Foreskin keratinocyte (primary cell): ENCODE measurements at places on chromosomes 6 and 20.

GRCh38 chr6:159931112-159931511 is 37.8 kb upstream of the IGF2R start:
- DNase-seq, result no peak

- no peak for DNase-seq
Observed at GRCh38 chr6:101397199-101397598, 3.7 kb downstream of the GRIK2 start.

- no peak for DNase-seq
Observed at GRCh38 chr6:16836144-16836981, 75.1 kb upstream of the ATXN1 start.

- no peak for DNase-seq
Observed at GRCh38 chr6:64289931-64290330, 654.3 kb downstream of the PHF3 start.

GRCh38 chr6:79586548-79586947 is 44.6 kb upstream of the SH3BGRL2 start:
- peak; percentile 36 for DNase-seq

DNA sequence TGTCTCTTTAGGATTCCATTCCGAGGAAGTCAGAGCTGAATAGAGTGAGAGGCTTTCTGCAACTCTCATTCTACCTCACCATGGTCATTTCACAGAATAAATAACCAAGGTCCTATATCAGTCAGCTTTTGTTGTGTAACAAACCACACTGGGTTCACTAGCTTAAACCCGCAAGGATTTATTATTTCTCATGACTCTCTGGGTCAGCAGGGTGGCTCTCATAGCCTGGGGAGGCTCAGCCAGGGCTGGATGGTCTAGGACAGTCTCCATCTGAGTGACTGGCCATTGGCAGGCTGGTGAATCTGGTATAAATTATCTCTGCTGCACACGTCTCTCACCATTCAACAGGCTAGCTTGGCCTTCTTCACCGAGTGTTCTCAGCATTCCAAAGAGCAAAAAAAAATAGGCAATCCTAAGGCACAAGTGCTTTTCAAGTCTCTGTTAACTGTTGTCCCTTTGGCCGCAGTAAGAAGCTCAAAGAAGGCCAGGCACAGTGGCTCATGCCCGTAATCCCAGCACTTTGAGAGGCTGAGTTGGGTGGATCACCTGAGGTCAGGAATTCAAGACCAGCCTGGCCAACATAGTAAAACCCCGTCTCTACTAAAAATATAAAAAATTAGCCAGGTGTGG is 39.7 kb downstream of the ISM1 start:
- no peak for DNase-seq

DNA sequence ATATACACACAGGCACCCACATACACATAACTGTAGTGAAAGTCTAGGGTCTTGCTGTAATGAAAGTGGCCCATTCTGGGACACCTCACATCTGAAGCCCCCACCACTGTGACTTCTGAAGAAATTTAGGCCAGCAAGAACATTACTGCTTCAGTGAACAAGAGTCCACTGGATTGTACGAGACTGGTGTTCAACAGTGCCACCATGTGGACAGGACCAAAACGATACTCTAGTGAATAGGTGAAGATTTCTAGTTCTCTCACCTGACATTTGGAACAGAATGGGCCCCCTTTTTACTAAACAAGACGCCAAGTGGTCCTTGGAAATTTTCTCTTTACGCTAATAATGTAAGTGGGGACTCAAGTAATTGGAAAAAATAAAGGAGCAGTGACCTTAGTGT is 156.9 kb downstream of the MAFB start:
- DNase-seq, result no peak

DNA sequence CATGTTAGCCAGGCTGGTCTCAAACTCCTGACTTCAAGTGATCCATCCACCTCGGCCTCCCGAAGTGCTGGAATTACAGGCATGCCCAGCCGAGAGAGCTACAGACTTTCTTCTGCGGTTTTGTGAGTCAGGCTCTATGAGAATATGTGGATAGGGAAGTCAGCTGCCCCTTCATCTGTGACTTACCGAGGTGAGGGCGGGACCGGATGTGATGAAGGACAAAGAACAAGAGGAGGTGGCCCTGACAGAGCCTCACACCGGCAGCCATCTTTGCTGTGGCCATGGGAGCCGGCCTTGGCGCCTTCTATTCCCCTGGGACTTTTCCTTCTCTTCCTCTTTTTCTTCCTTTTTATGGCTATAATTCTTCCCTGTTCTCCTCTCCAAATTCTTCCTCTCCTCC is 67.0 kb downstream of the IYD start:
- no peak for DNase-seq

DNA sequence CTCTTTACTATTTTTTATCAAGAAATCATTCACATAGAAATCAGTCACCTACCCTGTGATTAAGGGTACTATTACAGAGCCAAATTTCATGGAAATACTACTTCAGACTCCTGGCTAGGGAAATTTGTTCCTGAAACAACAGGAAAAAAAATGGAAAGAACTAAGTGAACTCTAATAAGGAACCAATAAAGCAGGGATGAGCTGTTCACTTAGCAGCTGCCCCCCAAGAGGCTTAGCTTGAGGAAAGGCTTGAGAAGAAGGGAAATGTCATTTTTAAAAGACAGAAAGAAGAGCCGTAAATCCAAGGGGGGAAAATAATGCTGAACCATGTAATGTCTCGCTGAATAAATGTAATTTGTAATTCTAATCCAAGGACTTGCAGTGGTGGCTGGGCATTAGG is 88.8 kb downstream of the COL21A1 start:
- DNase-seq, result no peak

DNA sequence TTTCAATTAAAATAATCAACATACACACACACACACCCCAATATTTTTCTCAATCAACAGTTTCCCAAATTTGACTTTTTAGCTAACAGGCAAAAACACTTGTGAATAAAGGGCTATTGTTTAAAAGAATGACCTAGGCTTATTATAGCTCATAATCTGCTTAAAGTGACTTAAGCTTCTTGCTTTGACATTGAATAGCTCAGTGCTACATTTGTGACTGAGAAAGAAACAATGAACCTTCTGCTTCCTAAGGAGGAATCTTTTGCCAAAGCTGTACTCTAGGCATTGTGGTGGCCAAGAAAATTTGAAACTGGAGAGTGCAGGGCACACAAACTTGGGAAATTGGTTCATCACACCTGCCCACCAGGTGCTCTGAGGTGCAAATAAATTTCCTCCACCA is 282.0 kb downstream of the SYNE1 start:
- DNase-seq, result no peak

DNA sequence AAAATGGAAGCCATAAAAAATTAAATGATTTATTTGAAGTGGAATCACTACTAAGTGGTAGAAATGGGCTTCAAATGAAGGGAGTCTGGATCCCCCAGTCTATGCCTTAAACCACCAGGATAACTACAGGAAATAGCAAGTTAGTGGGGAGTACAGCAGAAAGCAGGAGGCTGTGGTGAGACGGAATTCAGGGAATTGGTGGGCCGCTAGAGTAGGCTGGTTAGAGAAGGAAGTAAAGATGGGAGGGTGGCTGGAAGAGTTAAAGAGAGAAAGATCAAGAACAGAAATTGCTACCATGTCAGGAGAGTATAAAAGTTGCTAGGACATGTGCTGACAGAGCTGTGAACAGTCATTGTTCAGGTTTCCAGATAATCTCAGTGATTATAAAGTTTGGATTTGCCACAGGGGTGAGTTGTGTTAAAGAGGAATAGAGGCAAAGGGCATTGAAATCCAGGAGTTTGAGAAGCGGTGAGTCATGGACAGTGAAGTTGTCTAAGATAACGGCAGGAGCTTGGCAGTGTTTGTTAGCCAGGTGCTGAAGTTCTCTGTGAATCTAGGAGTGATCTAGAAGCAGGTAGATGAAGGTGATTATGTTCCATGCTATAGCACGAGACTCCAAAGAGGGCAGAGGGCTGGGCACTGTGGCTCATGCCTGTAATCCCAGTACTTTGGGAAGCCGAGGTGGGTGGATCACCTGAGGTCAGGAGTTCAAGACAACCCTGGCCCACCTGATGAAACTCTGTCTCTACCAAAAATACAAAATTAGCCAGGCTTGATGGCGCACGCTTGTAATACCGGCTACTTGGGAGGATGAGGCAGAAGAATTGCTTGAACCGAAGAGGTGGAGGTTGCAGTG is 13.7 kb upstream of the HINT3 start:
- peak; percentile 91 for DNase-seq

- no peak for DNase-seq
Observed at GRCh38 chr20:56440346-56441007, 27.9 kb upstream of the RTF2 start.

- DNase-seq, result no peak
Observed at GRCh38 chr6:84685983-84686584, 78.3 kb downstream of the TBX18 start.

DNA sequence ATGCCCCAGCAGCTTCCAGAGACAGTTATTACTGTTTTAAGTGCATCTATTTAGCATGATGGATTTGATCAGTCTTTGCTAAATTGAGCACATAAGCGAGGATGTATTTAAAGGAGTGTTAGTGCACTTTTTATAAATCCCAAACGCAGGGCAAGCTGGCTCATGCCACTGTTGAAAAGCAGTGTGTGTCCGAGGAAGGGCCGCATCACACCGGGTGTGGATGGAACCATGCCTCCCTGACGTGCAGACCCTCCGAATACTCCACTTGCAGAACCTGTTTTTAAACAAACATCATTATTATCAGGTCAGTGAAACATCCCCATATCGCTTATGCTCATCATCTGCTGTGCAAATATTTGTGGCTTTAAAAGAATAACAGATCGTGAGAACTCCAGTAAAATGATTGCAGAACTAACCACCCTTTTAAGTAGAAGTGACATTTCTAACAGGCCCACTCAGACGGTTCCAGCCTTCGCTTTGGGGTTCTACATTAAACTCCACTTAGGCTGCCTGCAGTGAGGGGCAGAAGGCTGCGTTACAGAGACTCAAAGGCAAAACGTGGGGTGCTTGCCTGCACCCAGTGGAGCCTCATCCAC is 190.1 kb downstream of the CDH4 start:
- no peak for DNase-seq

GRCh38 chr6:41684311-41685180 is 46.3 kb downstream of the MDFI start:
- no peak for DNase-seq

GRCh38 chr20:36528875-36529417 is 12.4 kb upstream of the MYL9 start:
- no peak for DNase-seq

GRCh38 chr20:4886771-4887527 is 114.4 kb downstream of the SLC23A2 start:
- DNase-seq, result no peak

GRCh38 chr6:53373638-53374037 is 24.9 kb upstream of the ELOVL5 start:
- DNase-seq, result no peak

DNA sequence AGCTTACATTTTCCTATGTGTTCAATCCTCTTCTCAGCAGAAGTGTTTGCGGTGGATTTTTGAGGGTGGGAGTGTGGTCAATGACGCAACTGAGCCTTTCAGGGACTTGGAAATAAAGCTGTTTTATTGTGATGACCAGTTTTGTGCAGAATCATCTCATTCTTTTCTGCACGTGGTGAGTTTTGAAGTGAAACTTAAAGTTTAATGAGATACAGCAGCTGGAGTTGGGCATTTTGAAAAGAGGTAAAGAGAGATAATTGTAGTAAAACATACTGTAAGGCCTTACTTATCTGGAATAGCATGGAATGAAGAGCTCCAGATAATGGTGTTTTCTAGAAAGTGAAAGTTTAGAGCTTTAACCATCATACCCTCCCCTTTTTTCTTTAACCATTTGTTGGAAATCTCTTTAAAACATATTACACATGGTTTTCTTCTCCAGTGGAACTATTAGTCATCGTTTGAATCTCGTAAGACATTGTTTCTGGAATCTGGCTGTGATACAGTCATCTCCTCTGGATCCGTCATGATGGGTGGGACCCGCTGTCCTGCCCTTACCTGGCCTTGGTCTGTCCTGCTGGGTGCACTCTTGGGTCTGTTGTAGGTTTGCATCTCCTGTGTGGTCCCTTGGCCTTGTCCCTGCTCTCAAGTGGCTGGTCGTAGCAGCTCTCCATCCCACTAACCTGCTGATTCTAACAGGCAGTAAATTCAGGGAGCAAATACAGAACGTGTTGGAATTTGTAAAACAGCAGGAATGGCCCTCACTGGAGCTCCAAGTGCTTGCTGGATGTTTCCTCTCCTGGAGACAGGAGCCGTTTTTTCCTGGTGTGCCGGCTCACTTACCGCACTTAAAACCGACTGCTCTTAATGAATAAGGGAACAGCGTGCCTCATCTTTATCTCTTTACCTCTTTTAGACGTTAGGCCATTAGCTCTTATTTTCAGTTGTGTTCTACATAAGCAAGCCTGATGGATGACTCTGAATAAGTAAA is 29.8 kb downstream of the UST start:
- DNase-seq, result peak; percentile 64

DNA sequence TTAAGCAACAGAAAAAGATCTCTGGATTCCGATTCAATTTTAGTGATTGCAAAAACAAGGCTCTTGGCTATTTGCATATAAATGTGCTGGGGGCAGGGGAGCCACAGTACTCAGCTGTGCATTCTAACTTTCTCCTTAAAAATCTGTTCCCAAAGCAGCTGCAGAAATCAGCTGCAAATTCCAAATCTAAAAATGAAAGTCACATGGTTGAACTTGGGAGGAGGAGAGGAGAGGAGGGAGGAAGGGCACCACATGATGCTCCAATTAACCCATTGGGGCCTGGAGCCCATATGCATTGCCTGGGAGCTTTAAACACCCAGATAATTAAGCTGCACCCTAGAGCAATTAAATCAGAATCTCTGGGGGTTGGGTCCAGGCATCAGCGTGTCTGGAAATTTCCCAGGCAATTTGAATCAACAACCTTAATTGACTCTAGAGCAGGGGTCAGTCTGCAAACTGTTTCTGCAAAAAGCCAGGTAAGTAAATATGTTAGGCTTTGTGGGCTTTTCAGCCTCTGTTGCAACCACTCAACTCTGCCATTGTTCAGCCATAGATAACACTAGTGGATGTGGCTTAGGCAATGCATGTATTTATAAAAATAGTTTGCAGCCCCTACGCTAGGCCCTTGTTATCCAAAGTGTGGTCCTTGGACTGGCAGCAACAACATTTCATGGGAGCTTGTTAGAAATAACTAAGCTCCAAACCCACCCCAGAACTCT is 508.1 kb downstream of the KIF16B start:
- DNase-seq, result no peak

- DNase-seq, result no peak
Observed at GRCh38 chr6:162157167-162157870, 570.2 kb downstream of the PRKN start.

GRCh38 chr20:57586370-57586793 is 25.5 kb downstream of the PCK1 start:
- no peak for DNase-seq

GRCh38 chr20:48247961-48248360 is 462.7 kb upstream of the SULF2 start:
- no peak for DNase-seq

DNA sequence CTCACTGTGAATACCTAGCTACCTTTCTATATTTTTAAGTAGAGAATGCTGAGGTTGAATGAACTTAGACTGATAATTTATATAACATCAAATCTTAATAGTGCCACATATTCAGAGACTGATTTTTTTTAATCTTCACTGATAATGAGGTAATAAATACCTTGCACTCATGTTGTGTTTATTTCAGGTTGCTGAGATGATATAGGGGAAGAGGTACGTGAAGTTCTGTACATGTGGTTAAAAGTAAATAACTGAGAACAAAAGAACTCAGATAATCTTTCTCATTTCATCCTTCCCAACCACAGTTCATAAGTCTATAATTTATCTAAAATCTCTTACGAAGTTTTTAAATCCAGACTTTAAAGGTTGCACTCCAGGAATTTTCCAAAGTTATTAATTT is 6.4 kb downstream of the NHSL1 start:
- no peak for DNase-seq
